ENCODE measurements at places on chromosomes 3 and 15.

DNA sequence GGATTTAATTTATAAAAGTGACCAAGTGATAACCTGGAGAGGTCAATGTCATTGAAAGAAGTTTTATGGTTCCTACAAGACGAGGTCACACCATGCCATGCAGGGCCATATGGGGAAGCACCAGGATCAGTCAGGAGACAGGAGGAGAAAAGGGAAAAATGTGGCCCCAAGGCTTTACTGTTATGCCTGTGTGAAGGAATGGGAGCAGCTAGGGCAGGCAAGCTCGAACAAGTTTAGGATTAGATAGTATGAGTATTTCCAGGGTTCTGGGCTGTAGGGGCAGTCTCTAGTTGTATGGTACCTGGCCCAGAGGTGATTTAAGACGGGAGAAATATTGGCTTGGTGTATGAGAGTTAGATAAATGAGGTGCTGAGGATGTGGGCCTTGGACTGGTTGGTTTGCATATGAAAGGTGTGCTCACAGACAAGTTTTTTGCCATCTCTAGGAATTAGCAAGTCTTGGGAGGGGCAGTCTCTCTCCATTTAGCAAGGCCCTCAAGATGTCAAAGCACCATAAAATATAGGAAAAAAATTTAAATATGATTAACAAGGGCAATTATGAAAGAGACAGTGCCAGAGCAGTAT, 36.3 kb upstream of the DCLK3 start:
- DNase-seq: no peak

- DNase-seq: no peak
These were observed 25.8 kb downstream of the ARHGEF3 start for GRCh38 chr3:56775838-56776555.

- DNase-seq: no peak
These were observed 8.0 kb upstream of the TMEM212 start for GRCh38 chr3:171835116-171835515.

DNA sequence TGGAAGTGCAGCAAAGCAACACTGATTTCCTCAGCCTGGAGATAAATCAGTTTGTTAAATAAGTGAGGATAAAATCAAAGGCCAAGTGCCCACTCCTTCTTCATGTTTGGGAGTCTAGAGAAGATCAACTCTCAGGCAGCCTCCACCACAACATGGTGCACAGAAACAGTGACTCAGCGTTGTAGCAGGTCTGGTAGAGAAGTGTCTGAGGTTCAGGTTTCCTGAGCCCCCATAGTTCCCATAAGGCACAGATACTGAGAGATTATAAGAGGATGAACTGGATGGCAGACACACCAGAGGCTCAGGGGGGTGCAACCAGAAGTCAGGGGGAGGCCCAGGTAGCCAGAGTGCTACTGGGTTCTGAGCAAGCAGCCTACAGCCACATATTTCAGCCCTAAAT, 166.7 kb downstream of the FRMD5 start:
- no peak for DNase-seq

GRCh38 chr3:19866751-19867347, 67.2 kb downstream of the EFHB start:
- peak; percentile 15 for DNase-seq

GRCh38 chr3:101940521-101941317, 91.4 kb downstream of the NFKBIZ start:
- no peak for DNase-seq

- DNase-seq: no peak
These were observed 167.7 kb downstream of the AGBL1 start for GRCh38 chr15:86247249-86247955.

GRCh38 chr3:64648927-64649906, 38.6 kb downstream of the ADAMTS9 start:
- DNase-seq: no peak

GRCh38 chr15:54803134-54803808, 393.5 kb downstream of the RSL24D1 start:
- DNase-seq: no peak

DNA sequence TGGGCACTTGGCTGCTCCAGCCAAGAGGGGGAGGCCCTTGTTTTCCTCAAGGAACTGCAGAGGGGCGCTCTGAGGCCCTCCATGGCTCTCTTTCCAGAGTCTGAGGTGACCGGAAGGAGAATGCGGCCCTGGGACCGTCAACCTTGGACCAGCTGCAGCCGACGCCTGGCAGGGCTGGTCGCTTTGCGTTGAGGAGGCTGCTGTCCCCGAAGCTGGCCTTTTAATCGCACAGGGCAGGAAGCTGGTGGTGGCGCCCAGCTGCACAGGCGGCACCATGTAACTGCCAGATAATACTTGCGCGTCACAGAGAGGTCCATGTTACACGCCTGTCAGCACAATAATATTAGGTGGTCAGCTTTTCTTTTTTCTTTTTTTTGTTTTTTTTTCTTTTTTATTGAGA, 875 bp upstream of the HLTF start:
- DNase-seq: no peak

GRCh38 chr3:171393032-171393744, 67.0 kb downstream of the TNIK start:
- DNase-seq: no peak

DNA sequence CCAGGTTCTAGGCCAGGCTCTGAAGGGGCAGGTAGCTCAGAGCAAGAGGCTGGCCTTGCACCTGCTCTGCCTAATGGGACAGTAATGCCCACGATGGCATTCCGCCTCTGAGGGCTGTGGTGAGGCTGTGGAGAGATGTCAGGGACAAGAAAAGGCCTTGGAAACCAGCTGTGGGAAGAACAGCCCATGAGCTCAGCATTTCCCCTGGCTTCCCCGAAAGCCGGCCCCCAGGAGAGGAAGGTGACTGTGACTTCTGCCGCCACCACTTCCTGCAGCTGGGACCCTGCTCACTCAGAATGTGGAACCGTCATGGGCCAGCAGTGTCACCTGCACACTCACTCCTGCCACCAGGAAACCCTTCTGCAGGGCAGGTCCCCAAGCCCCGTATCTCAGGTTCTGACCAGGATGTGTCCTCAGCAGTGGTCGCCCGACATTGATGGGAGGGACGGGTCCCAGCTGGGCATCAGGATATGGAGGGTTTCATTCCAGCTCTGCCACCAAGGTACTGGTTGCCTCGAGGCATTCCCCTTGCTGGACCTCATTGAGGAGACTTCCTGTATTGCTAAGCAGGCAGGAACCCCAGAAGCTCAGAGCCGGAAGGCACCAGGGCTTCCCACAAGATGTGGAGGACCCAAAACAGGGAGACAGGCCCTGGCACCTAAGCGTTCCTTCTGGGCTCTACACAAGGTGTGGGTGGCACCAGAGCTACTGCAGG, 30.7 kb downstream of the SEMA7A start:
- no peak for DNase-seq

- no peak for DNase-seq
These were observed 286.1 kb upstream of the TBL1XR1 start for GRCh38 chr3:177483182-177483967.

DNA sequence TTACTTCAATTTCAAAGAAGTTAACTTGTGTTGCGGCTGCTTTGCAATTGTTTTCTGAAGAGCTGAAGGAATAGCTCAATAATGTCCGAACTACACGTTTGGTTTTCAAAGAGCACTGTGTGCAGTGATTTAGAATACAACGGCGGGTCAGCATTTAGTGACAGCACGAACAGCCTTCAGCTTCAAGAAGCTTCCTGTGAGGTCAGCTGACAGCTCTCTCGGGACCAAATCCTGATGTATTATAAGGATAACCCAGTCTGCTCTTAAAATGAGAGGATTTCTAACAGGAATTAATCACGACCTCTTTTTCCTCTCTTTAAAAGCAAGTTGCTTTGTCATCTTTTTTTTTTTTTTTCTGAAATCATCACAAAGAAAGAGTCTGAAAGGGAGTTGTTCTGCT, 97.9 kb upstream of the UNC13C start:
- no peak for DNase-seq

DNA sequence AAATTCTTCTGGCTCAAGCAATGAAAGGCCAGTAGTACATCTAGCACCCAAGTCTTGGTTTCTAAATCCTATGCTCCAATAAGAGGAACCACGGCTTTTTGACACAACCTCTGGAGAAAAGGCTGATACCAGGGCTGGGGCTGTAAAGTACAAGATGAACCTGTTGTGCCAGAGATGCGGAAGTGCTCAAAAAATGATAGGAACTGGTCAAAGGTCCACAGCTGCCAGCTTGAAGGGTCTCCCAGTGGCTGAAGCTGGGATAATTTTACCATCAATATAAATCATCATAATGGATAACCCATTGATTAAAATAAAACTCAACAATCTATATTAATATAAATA, 558 bp upstream of the NCEH1 start:
- DNase-seq: no peak

DNA sequence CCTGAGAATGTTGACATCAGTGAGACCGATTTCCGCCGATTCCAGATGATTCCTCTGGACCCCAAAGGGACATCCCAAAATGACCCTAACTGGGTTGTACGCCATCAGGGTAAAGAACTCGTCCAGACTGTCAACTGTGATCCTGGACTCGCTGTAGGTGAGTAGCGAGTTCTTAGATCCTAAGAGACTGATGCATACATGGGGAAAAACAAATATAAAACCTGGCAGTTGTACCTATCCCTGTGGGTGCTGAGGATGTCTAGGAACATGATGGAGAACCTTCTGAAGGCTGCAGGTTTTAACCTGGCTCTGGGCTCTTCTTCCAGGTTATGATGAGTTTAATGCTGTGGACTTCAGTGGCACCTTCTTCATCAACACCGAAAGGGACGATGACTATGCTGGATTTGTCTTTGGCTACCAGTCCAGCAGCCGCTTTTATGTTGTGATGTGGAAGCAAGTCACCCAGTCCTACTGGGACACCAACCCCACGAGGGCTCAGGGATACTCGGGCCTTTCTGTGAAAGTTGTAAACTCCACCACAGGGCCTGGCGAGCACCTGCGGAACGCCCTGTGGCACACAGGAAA, 12.3 kb downstream of the THBS1 start:
- DNase-seq: no peak

GRCh38 chr15:66085128-66085527, 168.4 kb downstream of the MEGF11 start:
- DNase-seq: no peak

- DNase-seq: no peak
These were observed 133.4 kb upstream of the BHLHE40 start for GRCh38 chr3:4845882-4846281.

DNA sequence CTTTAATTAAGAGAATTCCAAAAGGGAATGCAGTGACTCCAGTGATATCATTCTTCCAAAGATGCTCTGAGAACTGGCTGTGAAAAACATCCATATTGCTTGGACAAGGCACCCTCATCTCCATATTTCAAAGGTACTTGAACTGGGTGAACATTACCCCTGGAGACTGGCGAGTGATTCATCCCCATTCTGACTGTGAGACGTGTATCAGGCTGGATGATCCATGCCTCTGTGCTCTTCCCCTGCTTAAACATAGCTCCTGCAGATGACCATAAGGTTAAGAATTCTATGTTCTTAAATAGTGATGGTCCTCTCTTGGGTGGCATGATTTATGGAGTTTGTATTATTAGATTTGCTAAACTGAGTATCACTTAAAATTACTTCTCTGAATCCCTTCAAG, 137.8 kb downstream of the GABRB3 start:
- no peak for DNase-seq

DNA sequence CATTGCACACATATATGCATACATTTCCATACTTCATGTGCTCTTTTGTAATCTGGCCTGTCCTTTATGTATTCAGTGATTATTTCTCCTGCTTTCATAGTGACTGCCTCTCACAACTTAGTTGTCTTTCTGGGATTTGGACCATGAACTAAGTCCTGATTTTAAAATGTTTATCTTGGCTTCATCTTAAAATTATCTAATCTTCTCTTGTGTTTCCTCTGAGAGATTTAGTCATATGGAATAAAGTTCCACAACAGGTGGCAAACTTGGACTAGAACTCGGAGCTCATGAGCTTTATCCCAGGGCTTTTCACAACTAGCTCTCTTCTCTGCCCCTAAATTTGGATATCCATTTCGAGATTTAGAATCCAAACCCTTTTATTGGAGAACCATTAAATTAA, 44.3 kb downstream of the U2SURP start:
- DNase-seq: no peak

DNA sequence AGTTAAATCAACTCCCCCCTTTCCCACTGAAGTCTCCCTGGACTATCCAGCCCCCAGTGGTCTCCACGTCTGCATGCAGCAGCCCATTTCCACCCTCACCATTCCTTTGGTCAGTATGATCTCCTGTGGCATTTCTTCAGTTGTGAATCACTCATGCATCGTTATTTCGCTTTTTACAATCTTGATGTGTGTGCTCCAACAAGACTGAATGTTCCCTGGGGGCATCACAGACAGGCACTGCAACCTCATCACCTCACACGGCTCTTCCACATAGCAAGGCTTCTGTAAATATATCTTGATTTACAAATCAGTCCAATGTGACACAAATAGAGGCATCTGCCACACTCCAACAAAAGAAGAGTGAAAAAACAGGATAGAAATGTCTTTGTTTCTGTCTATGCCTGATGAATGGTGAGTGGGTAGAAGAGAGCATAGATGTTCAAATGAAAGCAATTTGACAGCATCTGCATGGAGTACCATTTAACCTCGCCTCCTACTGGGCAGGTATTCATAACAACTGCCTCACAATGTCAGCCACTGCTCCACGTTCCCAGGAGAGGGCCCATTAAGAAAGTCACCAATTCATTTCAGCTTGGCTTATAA, 5.2 kb downstream of the HEG1 start:
- DNase-seq: no peak

GRCh38 chr3:186984064-186984463, 53.7 kb downstream of the ST6GAL1 start:
- DNase-seq: no peak

- no peak for DNase-seq
These were observed 431.9 kb downstream of the MFSD1 start for GRCh38 chr3:159233734-159234133.

DNA sequence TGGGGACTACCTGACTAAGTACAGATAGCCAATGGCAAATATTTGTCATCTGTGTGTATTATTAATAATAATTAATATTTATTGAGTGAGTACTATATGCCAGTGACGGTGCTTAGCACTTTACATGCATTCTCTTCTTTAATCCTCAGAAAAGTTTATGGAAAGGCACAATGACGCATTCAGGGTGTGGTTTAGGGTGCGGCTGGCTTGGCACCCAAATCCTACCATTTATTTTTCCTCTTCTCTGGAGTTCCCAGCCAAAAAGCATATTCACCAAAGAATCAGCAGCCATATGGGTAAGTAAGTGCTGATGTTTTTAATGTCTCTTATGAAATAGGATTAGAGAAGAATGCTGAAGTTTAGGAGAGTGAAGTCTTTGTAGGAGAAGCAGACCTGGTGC, 140.4 kb upstream of the TP63 start:
- DNase-seq: no peak

GRCh38 chr15:32837935-32838334, 120.1 kb downstream of the GREM1 start:
- no peak for DNase-seq

GRCh38 chr3:186366206-186366605, 4.2 kb upstream of the DGKG start:
- no peak for DNase-seq
